Urothelium cell line (cell line): ENCODE measurements at places on chromosomes 4 and X.
A peak's percentile ranks its signal among the peaks of the same experiment; 100 is the strongest.

- DNase-seq: no peak
Observed at GRCh38 chr4:148686449-148686848, 244.2 kb upstream of the NR3C2 start.

- DNase-seq: no peak
Observed at GRCh38 chrX:19063030-19063429, 59.2 kb downstream of the ADGRG2 start.

DNA sequence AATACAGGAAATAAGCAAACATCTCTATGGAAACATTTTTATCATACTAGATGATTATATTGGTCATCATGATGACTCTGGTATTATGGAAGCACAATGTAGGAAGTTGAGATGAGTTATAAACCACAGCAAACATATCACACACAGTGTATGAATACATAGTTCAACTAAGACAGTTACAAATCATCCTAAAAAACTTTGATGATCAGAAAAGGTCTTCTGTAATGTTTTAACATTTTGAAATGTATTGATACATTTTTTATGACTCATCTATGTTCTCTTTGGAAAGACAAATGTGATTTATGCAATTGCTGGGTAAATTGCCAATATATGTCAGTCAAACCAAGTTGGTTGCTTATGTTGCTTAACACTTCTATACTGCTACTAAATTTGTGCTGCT, 4.8 kb downstream of the CXCL3 start:
- DNase-seq: no peak

DNA sequence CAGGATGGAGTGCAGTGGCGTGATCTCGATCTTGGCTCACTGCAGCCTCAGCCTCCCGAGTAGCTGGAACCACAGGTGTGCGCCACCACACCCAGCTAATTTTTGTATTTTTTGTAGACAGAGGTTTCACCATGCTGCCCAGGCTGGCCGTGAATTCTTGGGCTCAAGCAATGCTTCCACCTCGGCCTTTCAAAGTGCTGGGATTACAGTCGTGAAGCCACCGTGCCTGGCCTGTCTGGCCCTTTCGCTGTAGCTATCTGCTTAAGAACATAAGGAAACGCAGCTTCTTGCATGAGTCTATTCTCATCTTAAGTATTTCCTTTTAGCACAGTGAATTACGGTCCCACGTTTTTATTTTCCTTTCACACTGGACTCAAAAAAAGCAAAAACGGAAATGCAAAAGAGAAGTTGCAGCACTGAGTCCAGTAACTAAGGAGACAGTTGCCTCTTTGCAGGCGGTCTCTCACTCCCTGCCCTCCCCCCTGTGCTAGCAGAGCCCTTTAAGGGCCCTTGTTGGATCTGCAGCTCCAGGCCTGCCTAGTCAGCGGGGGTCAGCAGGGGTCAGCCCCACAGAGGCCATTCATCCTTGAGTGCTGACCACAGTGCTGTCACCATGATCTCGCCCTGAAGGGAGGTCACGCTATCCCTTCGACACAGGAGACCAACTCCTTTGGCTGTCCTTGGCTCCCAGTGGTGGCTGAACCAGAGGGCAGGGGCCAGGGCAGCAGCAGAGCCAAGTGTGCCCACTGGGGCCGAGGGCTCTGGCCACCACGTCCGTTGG, 21.8 kb upstream of the TBC1D14 start:
- DNase-seq: no peak

DNA sequence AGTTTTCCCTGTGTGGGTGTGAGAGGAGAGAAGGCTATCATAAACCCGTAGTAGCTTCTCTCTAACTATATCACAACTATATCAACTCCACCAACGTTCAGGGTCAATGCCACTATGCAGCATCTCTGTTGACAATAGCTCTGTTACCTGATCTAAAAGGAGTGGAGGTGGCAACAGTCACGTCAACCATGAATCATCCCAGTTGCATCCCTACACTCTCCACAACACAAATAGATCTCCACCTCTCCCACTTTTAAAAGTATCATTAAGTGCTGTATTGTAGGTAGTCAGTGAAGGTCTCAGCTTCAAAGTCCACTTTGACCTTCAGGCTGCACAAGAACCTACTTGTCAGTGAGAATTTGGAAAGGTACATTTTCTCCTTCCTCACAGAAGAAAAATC, 600.5 kb upstream of the GRIA3 start:
- DNase-seq: no peak

DNA sequence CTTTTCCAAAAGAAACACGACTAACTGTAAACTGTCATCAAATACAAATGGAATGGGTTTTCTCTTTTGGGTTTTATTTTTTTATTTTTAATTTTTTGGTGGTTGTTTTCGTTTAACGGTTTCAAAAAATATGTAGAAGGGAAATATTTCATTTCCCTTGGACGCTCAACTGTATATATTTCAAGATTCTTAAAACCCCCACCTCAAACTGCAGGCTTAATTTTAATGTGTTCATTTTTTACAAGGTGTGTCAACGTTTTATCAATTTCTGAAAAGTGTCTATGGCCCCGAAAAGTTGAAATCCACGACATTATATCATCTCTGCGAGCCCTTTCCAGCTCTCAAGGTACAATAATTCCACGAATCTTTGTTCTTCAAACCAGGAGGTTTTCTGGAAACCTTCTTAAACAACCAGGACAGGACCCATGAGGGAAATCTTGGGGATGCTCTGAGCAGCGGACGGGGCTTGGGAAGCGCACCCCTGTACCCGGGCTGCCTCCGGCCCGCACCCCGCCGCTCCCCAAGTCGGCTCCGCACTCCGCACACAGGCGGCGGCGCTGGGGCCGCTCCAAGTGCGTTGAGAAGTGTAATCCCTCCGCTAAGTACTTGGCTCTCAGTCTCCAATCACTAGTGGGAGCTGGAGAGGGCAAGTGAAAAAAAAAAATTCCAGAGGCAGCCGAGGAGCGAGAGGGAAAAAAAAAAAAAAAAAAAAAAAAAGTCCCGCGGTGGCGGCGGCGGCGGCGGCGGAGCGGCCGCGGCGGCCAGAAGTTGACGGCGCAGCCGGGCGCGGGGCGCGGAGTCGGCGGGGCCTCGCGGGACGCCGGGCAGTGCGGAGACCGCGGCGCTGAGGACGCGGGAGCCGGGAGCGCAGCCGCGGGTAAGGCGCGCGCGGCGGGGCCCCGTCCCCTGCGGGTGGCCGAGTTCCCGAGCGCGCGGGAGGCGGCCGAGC, at the start of gene BMPR1B:
BMPR1B (plus strand) TSS at position 764 of the 949 bp plus-strand sequence. CDS start 346,470 bp downstream, outside the sequence.
- DNase-seq: peak; percentile 77

DNA sequence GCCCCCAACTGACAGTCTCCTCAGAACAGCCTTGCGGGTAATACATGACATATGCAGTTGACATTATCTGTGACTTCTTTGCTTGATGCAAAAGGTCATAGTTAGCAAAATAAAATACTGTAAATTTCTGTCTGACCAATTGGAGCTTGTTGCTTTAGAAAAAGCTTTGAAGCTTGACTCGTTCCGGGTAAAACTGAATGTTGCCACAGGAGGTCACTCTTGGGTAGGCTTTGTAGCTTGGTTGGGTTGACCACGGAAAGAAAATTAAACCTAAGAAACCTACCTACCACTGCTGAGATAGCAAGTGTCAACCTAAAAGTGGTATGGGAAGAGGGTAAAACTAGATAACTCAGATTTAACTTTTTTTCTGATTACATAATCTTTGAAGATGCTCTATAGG, 23.2 kb downstream of the PRPS2 start:
- peak; percentile 4 for DNase-seq

DNA sequence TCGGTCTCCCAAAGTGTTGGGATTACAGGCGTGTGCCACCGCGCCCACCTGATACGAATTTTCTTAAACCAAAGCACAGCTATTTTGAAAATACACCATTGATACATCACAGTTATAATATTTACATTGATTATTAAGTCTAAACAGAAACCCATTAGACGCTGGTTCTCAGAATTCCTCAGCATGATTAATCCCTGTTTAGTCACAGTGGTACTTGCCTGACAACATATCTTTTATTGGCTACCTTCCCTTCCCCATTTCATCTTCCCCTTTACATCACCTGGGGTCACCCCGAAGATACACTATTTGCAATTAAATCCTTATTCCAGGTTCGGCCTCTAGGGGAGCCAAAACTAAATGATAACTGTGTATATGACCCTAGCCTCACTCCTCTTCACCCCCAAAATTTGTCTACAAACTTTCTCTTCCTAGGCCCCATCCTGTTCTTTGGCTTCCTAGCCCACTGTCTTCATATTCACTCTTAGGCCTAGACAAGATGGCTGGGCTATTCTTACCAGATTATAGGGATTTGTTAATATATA, 36.8 kb upstream of the IL1RAPL1 start:
- DNase-seq: no peak
